ENCODE measurements at places on chromosomes 7 and 10. TPM values are rescaled to one million over a fixed set of nuclear protein-coding genes. Genes with fewer than 3 reads are reported as not detected.

HILPDA gene
- total RNA-seq = 34.4 TPM

DNA sequence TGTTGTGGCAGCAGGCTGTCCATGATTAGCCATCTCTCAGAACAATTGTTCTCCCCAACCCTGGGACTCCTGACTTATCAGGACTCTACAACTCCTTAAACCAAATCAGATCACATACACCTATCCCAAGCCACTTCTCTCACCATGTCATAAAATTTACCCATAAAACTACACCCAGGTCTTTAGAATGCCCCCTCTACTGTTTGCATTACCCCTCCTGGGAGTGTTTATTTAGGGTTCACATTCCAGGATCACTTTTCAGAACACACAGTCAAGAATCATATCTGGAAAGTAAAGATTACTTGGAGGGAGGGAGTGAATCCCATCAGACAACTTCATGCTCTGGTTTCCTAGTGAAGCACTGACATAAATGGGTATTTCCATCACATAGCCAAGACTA is 7.1 kb downstream of the ASAH2 start:
- H3K27me3 ChIP-seq = no peaks in the 10 kb centered on the region
- H3K27ac ChIP-seq = no peak overlapping the region
- H3K36me3 ChIP-seq = no peaks in the 10 kb centered on the region
- no peak for DNase-seq
- H3K4me3 ChIP-seq = no peak overlapping the region
- H3K4me1 ChIP-seq = no peaks in the 10 kb centered on the region

DNA sequence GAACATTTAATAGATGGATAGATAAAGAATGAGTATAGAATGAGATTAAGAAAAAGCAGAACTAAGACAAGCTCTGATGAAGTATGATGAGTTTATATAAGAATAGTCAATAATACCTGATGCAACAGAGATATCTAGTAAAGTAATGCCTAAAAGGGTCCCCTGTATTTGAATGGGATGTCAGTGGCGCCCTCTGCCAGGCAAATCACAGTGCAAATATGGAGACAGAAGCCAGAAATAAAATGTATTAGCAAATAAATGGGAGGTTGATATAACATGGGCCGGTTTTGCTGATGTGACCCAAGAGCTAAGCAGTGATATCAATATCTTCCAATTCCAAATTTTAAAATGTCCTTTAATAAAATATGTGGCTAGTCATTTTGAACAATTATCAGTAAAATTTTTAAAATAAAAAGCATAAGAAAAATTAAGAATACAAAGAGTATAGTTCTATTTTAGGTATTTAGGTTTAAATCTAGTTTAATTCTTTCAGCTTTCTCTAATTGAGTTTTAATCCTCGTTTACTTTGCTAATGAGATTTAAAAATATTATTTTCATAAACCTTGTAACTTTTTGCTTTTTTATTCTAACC is 62.6 kb downstream of the ADK start:
- H3K4me1 ChIP-seq = no peaks in the 10 kb centered on the region
- no peaks in the 10 kb centered on the region for H3K27me3 ChIP-seq
- H3K27ac ChIP-seq = no peak overlapping the region
- no peak overlapping the region for H3K4me3 ChIP-seq
- no peaks in the 10 kb centered on the region for H3K36me3 ChIP-seq
- no peak for DNase-seq

GRCh38 chr10:12909836-12910185 is 91.7 kb downstream of the CCDC3 start:
- H3K27me3 ChIP-seq = no peaks in the 10 kb centered on the region
- H3K4me3 ChIP-seq = no peak overlapping the region
- H3K4me1 ChIP-seq = no peaks in the 10 kb centered on the region
- H3K36me3 ChIP-seq = no peaks in the 10 kb centered on the region

PNLIPRP3 gene
- 2.4 TPM for total RNA-seq

DNA sequence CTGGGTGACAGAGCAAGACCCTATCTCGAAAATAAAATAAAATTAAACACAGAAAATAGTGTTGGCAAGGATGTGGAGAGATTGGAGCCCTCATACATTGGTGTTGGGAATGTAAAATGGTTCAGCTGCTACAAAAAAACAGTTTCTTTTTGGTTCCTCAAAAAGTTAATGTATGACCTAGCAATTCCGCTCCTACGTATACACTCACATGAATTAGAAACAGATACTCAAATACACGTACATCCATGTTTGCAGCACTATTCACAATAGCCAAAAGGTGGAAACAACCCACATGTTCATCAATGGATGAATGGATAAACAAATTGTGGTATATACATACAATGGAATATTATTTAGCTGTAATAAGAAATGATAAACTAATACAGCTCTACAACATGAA is 28.4 kb upstream of the CHCHD3 start:
- no peaks in the 10 kb centered on the region for H3K36me3 ChIP-seq
- H3K27ac ChIP-seq = no peak overlapping the region
- no peak overlapping the region for H3K4me3 ChIP-seq
- H3K4me1 ChIP-seq = no peaks in the 10 kb centered on the region
- no peak for DNase-seq

GPR22 gene
- total RNA-seq = not detected

GRCh38 chr10:94630017-94630688 is 53.4 kb upstream of the CYP2C18 start:
- DNase-seq = no peak
- H3K27ac ChIP-seq = no peak overlapping the region
- H3K27me3 ChIP-seq = no peaks in the 10 kb centered on the region
- H3K4me3 ChIP-seq = no peak overlapping the region
- H3K36me3 ChIP-seq = no peaks in the 10 kb centered on the region

TMEM139 gene
- 1.4 TPM for total RNA-seq

- no peaks in the 10 kb centered on the region for H3K27me3 ChIP-seq
- no peaks in the 10 kb centered on the region for H3K4me1 ChIP-seq
- DNase-seq = no peak
- H3K27ac ChIP-seq = no peak overlapping the region
- H3K4me3 ChIP-seq = no peak overlapping the region
Measured at GRCh38 chr7:155962191-155962967, 150.1 kb upstream of the SHH start.

GRCh38 chr10:86258941-86259340 is 107.7 kb downstream of the GRID1 start:
- DNase-seq = peak; percentile 11
- H3K4me3 ChIP-seq = no peak overlapping the region
- H3K27ac ChIP-seq = no peak overlapping the region

DNA sequence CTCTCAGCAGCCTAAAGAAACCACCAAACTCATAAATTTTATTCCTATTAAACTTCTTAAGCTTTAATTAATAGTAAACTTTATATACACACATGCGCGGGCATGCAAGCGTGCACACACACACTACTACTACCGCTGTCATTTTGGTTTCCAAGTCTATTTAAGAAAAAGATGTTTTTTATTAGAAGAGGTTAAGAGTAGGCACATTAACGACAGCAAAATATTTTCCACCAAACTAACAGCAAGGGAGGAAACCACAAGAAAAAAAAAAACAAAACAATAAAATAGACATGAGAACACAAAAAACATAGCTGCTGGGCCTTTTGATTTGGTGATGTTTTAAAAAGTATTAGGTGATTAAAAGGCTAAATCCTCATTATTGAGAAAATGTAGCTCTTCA is 28.6 kb downstream of the RTKN2 start:
- no peaks in the 10 kb centered on the region for H3K4me1 ChIP-seq
- no peak for DNase-seq
- H3K36me3 ChIP-seq = no peaks in the 10 kb centered on the region

GRCh38 chr7:17968791-17969715 is 28.8 kb upstream of the SNX13 start:
- H3K36me3 ChIP-seq = no peaks in the 10 kb centered on the region
- no peak overlapping the region for H3K27ac ChIP-seq
- H3K4me1 ChIP-seq = no peaks in the 10 kb centered on the region
- H3K27me3 ChIP-seq = no peaks in the 10 kb centered on the region
- no peak overlapping the region for H3K4me3 ChIP-seq

GRCh38 chr7:108140671-108141070 is 10.5 kb upstream of the LAMB4 start:
- no peaks in the 10 kb centered on the region for H3K4me1 ChIP-seq
- no peaks in the 10 kb centered on the region for H3K27me3 ChIP-seq
- no peak overlapping the region for H3K27ac ChIP-seq
- H3K36me3 ChIP-seq = no peaks in the 10 kb centered on the region
- no peak overlapping the region for H3K4me3 ChIP-seq

GRCh38 chr7:10483671-10484070 is 490.0 kb upstream of the PHF14 start:
- DNase-seq = no peak
- no peak overlapping the region for H3K27ac ChIP-seq
- H3K4me3 ChIP-seq = no peak overlapping the region
- H3K36me3 ChIP-seq = no peaks in the 10 kb centered on the region

DNA sequence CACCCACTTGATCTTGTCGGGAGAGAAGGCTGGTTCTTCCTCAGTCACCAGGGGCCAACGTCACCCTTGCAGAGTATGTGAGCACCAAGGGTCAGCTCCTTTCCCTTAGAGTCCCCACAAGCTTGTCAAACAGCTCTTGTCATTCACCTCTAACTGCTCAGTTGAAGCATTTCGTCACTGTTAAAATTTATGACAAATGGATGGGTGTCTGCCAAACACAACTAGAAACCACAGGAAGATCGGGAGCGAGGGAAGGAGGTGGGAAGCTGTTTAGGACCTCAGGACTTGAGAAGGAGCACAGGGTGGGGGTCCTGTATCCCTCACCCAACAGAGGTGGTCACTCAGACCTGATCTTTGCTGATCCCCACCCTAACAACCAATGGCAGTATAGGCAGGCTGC is 373.3 kb upstream of the IGFBP3 start:
- no peak overlapping the region for H3K27ac ChIP-seq
- no peak overlapping the region for H3K4me3 ChIP-seq
- no peaks in the 10 kb centered on the region for H3K27me3 ChIP-seq
- peaks cover 9% of the 10 kb centered on the region for H3K4me1 ChIP-seq
- H3K36me3 ChIP-seq = no peaks in the 10 kb centered on the region
- no peak for DNase-seq

GRCh38 chr7:34756025-34756437 is 98.0 kb downstream of the NPSR1 start:
- no peaks in the 10 kb centered on the region for H3K4me1 ChIP-seq
- no peaks in the 10 kb centered on the region for H3K27me3 ChIP-seq
- H3K27ac ChIP-seq = no peak overlapping the region
- DNase-seq = no peak
- no peak overlapping the region for H3K4me3 ChIP-seq
- H3K36me3 ChIP-seq = no peaks in the 10 kb centered on the region

EPO gene
- not detected for total RNA-seq

- H3K27ac ChIP-seq = no peak overlapping the region
- no peaks in the 10 kb centered on the region for H3K36me3 ChIP-seq
- no peak overlapping the region for H3K4me3 ChIP-seq
- no peaks in the 10 kb centered on the region for H3K27me3 ChIP-seq
Measured at GRCh38 chr7:29976266-29976665, 13.3 kb downstream of the SCRN1 start.

SLC39A12 gene
- total RNA-seq = under 0.01 TPM

CUEDC2 gene
- 54.4 TPM for total RNA-seq
